ENCODE measurements at places on chromosomes 3 and 15. TPM values are rescaled to one million over a fixed set of nuclear protein-coding genes. Genes with fewer than 3 reads are reported as not detected.

DNA sequence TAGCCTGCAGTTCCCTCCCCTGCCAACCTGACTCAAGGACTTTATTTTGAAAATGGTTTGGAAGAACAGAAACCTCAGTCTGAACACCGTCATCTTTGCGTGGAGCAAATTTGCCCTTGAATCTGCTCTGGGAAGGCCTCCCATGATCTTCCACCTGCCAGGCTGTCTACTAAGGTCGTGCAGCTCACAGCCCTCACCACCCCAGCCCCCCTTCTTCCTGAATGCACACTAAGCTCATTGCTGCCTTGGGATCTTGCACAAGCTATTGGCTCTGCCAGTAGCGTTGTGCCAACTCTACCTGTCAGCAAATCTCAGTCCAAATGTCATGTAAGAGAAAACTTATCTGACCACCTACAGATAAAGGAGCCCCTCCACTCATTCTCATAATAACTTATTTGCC, 141.5 kb downstream of the USP13 start:
- no peaks in the 10 kb centered on the region for H3K36me3 ChIP-seq
- no peak overlapping the region for H3K27ac ChIP-seq
- H3K4me3 ChIP-seq = no peak overlapping the region
- H3K27me3 ChIP-seq = no peaks in the 10 kb centered on the region

TMEM40 gene
- total RNA-seq = not detected

DNA sequence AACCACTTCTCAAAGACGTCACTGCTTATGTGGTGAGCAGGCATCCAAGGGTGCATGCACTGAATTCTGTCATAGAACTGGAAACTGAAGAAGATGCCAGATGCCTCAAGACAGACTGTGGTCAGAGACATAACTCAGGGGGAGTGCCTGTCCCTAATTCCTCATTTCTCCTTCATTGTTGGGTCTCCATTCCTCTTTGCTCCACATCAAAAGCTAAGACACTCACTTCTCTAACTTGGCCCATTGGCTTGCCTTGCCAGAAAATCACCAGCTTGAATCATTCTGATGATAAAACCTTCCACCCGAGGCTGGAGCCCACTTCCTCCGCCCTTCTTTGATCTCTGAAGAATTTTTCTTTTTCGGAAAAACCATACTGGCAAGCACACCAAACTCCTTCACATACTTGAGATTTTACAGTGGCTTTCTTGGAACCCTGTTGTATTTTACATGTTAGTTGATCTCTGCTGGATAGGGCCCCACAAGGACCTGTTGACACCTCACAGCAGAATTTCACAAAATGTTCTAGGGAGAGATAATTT, 69.9 kb downstream of the COL8A1 start:
- H3K27ac ChIP-seq = no peak overlapping the region
- H3K4me1 ChIP-seq = no peaks in the 10 kb centered on the region
- H3K27me3 ChIP-seq = peaks cover 18% of the 10 kb centered on the region
- no peaks in the 10 kb centered on the region for H3K36me3 ChIP-seq
- DNase-seq = no peak

C15orf61 gene
- total RNA-seq = 5.2 TPM

DNA sequence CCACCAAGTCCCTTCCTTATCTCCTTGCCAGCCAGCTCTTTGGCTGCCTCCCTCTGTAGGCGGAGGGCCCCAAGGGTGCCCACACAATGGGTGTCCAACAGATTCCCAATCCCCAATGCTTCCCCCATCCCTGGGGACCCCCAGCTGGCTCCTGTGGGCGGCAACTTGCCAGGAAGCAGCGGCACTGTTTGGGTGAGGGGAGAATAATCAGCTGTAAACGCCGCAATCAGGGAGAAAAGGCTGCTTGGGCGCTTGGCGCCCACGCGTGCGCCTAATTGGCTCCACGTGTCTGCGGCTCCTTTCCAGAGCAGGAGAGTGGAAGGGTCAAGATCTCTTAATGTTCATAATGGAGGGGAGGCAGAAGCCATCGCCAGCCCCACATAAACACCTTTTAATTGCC, 67.9 kb upstream of the TMEM115 start:
- H3K4me1 ChIP-seq = peaks cover 3% of the 10 kb centered on the region
- H3K36me3 ChIP-seq = no peaks in the 10 kb centered on the region
- H3K27ac ChIP-seq = no peak overlapping the region
- no peaks in the 10 kb centered on the region for H3K27me3 ChIP-seq

LRRK1 gene
- 0.30 TPM for total RNA-seq

GRCh38 chr15:52496776-52497470, 31.8 kb downstream of the MYO5A start:
- peak; percentile 13 for DNase-seq
- H3K4me3 ChIP-seq = no peak overlapping the region
- H3K4me1 ChIP-seq = peaks cover 12% of the 10 kb centered on the region

- H3K4me1 ChIP-seq = peaks cover 51% of the 10 kb centered on the region
- H3K4me3 ChIP-seq = no peak overlapping the region
- no peak overlapping the region for H3K27ac ChIP-seq
- DNase-seq = no peak
- peaks cover 100% of the 10 kb centered on the region for H3K27me3 ChIP-seq
- H3K36me3 ChIP-seq = peaks cover 5% of the 10 kb centered on the region
Measured at GRCh38 chr15:60000113-60000823, 3.8 kb upstream of the FOXB1 start.

DNAH12 gene
- total RNA-seq = not detected

- H3K4me3 ChIP-seq = no peak overlapping the region
- peak overlapping the region; percentile 47 for H3K27ac ChIP-seq
- H3K4me1 ChIP-seq = peaks cover 43% of the 10 kb centered on the region
- DNase-seq = no peak
- no peaks in the 10 kb centered on the region for H3K27me3 ChIP-seq
Measured at GRCh38 chr15:77430652-77431051, 10.0 kb downstream of the HMG20A start.

SETD5 gene
- total RNA-seq = 112 TPM

DNA sequence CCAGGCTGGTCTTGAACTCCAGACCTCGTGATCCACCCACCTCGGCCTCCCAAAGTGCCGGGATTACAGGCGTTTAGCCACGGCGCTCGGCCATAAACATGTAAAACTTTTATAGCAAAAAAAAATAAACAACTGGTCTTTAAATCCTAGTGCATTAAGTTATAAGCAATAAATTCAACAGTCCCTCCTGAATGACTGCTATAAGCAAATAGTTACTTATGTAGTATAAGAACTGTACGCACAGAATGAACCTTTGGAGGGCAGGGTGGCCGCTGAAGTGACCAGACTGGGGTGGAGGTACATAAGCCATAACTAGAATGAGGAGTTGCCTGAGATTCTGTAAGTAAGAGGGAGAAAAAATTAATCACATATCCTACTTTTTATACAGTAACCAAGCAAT, 12.6 kb downstream of the CCDC14 start:
- H3K36me3 ChIP-seq = peaks cover 28% of the 10 kb centered on the region
- no peak overlapping the region for H3K4me3 ChIP-seq
- no peaks in the 10 kb centered on the region for H3K27me3 ChIP-seq
- H3K4me1 ChIP-seq = no peaks in the 10 kb centered on the region

DNA sequence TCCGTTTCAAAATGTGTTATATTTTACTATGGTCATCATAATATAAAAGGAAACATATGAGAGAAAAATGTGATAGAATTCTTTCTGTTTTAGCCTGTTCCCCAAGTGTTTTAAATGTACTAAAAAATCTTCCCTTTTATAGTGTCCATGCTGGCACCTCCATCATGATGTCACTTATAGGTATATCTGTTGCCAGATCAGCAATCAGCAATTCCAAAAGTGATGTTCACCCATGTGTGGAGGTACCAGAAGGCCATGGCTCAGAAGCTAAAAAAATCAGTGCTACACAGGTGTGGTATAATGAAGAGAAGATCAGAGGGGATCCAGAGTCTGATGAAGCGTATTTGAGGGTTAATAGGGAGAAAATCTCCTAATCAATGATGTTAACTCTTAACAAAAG, 1.1 kb upstream of the GPR15 start:
- no peak for DNase-seq
- peaks cover 15% of the 10 kb centered on the region for H3K36me3 ChIP-seq
- no peak overlapping the region for H3K27ac ChIP-seq

DNA sequence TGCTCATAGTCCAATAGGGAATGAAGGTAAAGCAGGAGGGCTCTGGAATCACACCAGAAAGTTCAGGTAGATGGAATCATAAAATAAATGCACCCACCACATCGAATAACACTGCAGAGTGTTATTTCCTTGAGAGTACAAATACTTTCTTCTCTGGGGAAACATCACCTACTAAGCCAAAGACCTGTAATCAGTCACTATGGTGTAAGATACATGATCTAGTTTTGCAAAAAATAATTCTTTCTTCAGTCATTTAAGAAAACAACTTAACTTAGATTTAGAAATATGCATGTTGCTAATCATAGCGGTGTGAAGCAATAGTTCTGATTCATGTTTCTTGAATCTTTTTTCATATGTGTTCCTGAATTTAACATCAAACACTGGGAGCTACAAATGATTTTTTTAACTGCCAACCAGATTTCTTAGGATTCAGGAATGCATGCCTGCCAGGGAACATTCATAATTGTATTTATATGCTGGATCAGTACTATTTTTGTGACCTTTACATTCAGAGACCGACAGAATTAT, 40.2 kb upstream of the MEIS2 start:
- H3K36me3 ChIP-seq = no peaks in the 10 kb centered on the region
- peaks cover 3% of the 10 kb centered on the region for H3K4me1 ChIP-seq
- H3K27me3 ChIP-seq = peaks cover 18% of the 10 kb centered on the region

DNA sequence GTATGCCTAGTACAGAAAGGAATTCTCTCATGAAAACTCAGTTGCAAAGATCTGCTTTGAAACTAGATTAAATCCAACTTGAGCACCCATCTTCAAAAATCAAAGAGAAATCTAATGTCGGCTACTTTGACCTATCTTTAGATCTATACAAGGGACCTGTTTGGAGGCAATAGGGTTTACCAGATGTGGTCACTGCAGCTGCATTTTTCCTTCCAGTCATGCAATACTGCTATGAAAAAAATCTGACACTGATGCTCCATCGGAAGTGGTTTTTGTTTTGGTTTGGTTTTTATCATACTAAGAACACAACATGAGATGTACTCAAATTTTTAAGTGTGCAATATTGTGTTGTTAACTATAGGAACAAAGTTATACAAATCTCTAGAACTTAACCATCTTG, 169.5 kb downstream of the BCHE start:
- no peaks in the 10 kb centered on the region for H3K27me3 ChIP-seq
- no peak for DNase-seq
- no peak overlapping the region for H3K4me3 ChIP-seq
- no peaks in the 10 kb centered on the region for H3K4me1 ChIP-seq

DNA sequence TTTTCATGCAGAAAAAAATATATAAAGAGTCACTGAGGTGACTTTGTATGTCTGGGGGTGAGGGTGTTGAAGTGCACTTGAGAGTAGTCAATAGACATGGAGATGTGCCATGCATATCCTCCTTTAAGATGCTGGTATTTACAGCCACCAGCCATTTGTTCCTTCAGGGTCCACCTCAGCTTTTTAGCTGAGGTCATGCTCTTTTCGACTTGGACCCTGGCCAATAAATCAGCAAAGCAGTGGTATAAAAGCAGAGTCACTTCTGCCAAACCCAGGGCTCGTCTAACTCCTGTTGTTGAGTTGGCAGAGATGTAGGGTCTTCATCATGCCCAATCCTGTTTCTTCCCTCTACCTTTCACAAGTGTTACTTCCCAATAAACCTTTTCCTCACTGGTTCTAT, 75.1 kb upstream of the OSTN start:
- H3K27ac ChIP-seq = no peak overlapping the region
- no peaks in the 10 kb centered on the region for H3K36me3 ChIP-seq
- no peaks in the 10 kb centered on the region for H3K27me3 ChIP-seq
- no peak overlapping the region for H3K4me3 ChIP-seq
- no peak for DNase-seq

DNA sequence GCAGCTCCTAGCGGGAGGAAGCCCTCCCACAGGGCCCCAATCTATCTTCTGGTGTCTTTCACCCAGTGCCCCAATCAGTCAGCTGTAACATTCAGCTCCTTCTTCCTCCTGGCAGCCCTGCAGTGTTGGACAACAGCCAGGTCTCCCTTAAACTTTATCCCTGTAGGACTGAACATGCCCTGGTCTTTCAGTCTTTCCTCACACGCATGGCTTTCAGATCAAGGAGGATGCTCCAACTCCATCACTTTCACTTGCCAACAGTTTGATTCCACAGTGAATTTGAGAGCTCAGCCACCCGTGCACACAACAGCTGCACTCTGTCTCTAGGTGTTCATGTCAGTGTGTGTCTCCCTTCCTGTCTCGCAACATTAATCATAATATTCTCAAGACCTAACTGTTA, 28.5 kb upstream of the LRRC34 start:
- H3K36me3 ChIP-seq = no peaks in the 10 kb centered on the region
- H3K4me1 ChIP-seq = no peaks in the 10 kb centered on the region
- no peak overlapping the region for H3K27ac ChIP-seq
- DNase-seq = no peak

DNA sequence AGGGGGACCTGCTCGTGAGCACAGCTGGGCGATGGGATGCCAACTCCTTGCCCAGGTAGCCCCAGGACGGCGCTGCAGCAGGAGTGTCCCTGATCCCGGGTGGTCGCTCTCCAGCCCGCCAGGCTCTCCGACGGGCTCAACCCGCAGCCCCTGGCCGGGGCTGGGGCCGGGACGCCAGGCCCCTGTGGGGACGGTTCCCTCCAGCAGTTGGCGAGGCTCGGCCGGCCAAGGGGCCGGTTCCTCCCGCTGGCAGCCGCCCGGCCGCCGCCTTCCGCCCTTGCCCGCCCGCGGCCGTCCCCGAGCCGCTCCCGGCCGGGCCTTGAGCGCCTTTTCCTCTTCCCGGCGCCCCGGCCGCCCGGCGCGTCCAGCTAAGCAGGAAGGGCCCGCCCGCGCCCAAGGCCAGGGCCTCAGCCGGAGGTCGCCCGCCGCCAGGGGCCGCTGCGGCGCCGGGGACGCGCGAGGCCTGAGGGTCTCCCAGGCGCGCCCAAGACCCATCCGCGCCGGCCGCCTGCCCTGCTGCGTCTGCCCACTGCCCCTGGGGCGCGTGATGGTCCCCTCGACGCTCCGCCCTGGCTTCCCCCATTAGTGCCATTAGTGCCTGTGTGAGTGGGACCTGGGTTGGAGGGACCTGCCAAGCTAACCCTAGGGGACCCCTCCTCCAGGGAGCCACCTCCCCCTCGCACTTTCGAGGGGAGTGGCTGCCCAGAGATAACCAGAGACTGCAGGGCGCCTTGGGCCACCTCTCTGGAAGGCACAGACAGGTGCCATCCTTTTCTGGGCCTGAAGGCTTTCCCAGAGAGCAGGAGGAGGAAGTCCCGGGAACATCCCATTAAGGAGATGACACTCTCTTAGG, 106.4 kb downstream of the FBLN2 start:
- peaks cover 17% of the 10 kb centered on the region for H3K27me3 ChIP-seq
- H3K36me3 ChIP-seq = no peaks in the 10 kb centered on the region
- peak; percentile 57 for DNase-seq
- peaks cover 20% of the 10 kb centered on the region for H3K4me1 ChIP-seq
- H3K4me3 ChIP-seq = no peak overlapping the region
- no peak overlapping the region for H3K27ac ChIP-seq

DNA sequence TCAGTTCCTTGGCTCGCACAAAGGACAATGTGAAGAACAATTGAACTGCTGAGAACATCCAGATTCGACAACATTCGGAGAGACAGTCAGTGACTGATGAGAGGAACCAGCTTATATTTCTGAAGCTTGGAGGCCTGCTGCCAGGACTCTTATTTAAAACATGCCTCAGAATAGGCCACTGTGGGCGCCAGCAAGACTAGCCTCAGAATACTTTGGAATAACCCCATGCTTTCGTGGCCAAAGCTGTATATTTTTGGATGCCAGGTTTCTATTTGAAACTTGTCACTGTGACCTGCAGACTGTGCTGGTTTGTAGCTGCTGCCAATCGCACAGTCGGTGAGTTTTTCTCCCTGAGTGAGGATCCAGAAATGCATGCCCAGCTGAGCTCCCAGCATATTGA, 129.9 kb upstream of the UBE3A start:
- H3K4me1 ChIP-seq = no peaks in the 10 kb centered on the region
- DNase-seq = no peak
- peaks cover 3% of the 10 kb centered on the region for H3K27me3 ChIP-seq
- no peak overlapping the region for H3K4me3 ChIP-seq
- H3K27ac ChIP-seq = no peak overlapping the region
